AG09309 (cell line): ENCODE measurements at places on chromosomes 4 and X.
A peak's percentile ranks its signal among the peaks of the same experiment; 100 is the strongest.

GRCh38 chrX:146186540-146186939 lies 368.9 kb downstream of the SLITRK2 start:
- no peak for DNase-seq

GRCh38 chr4:101306225-101306624 lies 41.1 kb downstream of the PPP3CA start:
- no peak for DNase-seq

- no peak for DNase-seq
Measured at GRCh38 chrX:141405486-141405852, 163.2 kb upstream of the SPANXC start.

DNA sequence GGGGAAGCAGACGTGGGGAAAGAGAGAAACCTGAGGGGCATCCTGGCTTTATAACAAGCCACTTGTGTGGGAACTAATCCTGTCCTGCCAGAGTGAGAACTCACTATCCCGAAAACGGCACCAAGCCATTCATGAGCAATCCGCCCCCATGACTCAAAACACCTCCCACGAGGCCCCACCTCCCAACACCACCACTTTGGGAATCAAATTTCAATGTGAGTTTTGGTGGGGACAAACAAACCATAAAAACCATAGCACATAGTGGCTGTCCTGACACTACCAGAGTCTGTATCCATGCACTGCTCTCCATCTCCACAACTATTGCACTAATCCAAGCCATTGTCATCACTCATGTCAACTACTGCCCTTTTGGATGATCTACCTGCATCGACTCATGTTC lies 28.5 kb upstream of the SEPTIN6 start:
- DNase-seq, result no peak

DNA sequence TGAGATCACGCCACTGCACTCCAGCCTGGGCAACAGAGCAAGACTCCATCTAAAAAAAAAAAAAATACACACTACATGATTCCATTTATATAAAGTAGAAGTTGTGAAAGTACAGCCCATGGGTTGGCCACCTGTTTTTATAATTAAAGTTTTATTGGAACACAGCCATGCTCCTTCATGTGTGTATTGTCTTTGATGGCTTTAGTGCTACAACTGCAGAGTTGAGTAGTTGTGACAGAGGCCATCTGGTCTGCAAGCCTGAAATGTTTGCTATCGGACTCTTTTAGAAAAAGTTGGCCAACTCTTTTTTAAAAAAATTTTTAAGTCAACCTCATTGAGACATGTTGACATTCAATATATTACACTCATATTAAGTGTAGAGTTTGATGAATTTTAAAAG lies 41.2 kb upstream of the DUSP21 start:
- no peak for DNase-seq

GRCh38 chrX:100413229-100413628 lies 3.2 kb upstream of the PCDH19 start:
- peak; percentile 13 for DNase-seq

GRCh38 chr4:138263247-138263816 lies 21.2 kb upstream of the SLC7A11 start:
- DNase-seq, result no peak

DNA sequence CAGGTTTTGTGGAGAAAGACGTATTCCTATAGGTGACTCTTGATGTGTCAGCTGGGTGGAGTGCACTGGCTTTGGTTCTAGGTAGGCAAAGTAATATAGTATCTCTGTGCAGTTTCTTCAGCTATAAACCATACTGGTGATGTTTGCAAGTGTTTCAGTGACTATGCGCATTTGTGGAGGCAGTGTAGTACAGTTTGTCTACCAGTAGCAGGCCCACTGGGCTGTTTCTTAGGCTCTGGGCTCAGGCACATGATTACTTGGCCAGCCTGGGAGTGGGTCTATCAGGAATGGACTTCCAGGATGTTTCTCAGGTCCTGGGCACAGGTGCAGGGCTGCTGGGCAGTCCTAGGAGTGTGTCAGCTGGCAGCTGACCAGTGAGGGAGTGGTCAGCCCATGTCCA lies 51.9 kb upstream of the INTU start:
- no peak for DNase-seq

DNA sequence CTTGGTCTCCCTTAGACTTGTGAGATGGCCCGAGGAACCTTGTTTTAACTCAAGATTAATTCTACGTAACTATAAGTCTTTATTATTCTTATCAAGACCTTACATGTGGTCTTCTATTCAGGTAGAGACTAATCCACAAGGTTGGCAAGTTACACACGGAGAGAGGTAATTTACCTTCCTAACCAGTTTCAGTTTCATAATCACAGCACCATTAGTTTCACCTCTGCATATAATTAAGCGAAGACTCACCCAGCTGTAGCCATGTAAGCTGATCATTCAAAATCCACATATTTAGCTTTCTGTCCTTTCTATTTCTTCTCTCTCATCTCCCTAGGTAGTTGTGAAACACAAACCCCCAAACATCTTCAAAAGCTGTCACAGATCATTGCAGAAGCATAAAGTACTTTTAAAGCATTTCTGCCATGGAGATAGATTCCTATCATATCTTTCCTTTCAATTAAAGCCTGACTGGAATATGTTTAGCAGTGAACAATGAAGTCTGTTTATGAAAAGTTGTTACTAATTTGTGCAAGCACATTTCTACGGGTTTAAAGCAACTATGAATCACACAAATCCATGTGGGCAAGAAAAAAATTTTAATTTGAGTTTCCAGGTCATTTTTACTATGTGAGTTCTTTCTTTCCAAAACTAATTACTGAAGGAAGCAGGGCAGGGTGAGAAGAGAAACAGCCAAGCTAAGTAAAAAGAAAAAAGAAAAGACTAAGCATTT lies 78.5 kb downstream of the BTC start:
- no peak for DNase-seq

- DNase-seq, result no peak
Measured at GRCh38 chr4:110815950-110816349, 193.1 kb upstream of the PITX2 start.

DNA sequence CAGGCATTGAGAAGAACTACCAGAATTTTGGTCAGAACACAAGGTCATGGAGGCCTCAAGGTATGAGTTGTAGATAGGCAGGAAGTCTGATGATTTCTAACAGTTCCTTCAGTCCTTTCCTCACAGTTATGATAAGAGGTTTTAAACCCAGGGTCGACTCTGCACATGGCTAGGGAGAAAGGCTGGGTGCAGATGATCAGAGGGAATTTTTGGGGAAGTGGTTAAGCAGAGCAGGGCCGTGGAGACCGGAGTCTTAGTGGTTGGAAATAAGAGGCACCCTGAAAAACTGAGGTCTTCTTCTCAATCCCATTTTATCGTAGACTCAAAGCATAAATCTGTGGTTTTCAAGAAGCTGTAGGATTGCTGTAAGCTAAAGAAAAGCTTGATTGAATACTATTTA lies 118.5 kb upstream of the ANK2 start:
- no peak for DNase-seq

DNA sequence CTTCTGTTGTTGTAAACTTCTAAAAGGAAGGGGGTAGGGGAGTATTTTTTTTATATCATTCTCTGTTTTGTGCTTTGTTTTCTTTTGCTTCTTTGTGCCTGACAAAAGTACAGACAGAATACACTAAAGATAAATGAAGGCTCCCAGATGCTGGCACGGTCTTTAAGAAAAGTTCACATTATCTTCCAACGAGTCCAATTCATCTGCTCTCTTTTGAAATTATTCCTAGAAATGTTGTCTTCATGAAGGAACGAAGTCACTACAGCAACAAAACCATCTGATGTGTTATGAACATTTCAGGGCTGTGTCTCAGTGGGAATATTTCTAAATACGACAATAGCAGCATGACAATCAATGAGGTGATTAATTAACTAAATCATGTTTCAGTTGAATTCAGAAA lies 813.8 kb upstream of the HTR2C start:
- no peak for DNase-seq

DNA sequence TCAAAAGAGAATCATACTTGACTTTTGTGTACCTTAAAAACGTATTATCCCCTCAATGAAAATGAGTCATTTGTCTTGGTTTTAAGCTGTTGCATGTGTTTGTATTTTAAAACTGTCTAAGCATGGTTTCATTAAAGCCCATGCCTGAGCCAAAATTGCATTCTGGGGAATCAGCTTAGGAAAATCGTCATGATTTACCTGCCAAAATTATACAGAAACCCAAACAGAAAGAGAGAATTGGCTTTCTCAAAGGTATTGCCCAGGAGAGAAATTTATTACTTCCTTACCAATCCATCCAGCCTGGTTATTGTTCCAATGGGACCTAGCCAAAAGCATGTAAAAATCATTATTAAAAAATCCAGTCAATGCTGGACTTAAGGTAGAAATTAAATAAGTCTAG lies 37.6 kb downstream of the GPR174 start:
- no peak for DNase-seq

GRCh38 chr4:109164011-109164410 lies 138.4 kb downstream of the COL25A1 start:
- DNase-seq, result no peak

- DNase-seq, result peak; percentile 2
Measured at GRCh38 chrX:40496728-40497127, 84.0 kb upstream of the ATP6AP2 start.

DNA sequence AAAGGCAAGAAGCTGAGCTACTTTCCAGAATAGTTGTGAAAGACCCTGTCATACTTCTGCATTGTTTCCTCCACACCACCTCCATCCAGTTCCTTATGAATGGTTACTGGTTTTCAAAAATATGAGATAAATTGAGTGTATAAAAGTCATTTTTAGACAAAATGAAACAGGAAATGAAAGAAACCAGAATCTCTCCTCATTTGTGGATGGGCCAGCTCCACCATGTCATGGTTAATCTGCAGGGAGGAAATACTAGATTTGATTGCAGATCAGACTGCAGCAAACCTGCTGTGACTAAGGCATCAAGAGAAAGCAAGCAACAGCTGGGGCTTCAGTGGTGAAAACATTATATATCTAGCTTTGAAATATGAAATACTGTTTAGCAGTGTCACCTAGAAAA lies 23.8 kb downstream of the F9 start:
- no peak for DNase-seq

GRCh38 chr4:28879178-28879577 lies 1841.0 kb upstream of the PCDH7 start:
- DNase-seq, result no peak

- DNase-seq, result no peak
Measured at GRCh38 chrX:43953218-43953617, 20.0 kb downstream of the NDP start.

DNA sequence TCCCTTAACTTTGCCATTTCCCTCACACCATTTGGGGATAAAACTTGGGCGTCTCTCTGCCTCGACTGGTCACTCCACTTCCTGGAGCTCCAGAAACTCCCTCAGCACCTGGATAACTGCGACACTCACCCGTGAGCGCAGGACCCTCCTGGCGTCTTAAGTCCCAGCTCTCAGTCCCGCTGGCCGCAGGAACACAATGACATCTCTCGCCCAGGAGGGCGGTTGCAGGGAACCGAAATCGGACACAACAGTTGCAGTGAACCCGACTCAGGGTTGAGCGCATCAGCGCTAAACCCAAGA lies 370.9 kb upstream of the SMIM31 start:
- DNase-seq, result no peak

DNA sequence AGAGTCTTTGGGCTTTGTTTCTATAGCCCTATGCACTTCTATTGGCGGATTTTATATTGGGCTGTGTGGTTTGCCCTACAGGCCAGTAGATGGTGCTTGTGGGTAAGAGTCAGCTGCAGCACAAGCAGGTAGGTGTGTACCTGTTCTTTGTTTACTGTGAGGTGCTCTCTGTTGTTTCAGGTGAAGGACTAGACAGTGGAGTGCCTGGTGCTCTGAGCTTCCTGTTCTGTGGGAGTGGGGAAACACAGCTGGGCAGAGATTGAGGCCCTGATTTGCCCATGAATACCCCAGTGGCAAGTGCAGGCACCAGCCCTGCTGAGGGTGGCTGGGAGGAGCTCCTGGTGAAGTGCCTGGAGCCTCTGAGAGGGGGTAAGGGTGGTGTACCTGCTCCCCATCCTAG lies 26.3 kb upstream of the UCP1 start:
- no peak for DNase-seq

GRCh38 chrX:24398766-24399165 lies 38.3 kb downstream of the SUPT20HL1 start:
- DNase-seq, result no peak

- no peak for DNase-seq
Measured at GRCh38 chr4:78651250-78651860, 99.8 kb downstream of the ANXA3 start.

GRCh38 chrX:65528705-65529340 lies 5.8 kb downstream of the LAS1L start:
- DNase-seq, result no peak

- no peak for DNase-seq
Measured at GRCh38 chr4:151671541-151672059, 89.2 kb downstream of the GATB start.

DNA sequence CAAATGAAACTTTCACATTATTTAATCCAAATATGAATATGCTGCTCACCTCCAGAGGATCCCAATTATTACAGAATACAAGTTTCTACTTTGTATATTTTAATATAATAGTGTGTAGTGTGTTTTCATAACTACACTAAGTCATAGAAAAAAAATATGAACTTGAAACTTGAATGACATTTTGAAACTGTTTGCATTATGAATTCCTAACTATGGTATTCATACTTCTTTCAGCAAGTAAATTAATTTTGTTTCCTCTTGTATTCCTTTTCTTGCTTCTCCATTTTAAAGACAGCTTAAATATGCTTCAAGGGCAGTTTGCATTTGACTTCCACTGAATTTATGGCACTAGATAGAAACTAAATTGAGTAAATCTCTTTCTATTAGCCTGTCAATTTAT lies 177.1 kb downstream of the BMPR1B start:
- no peak for DNase-seq

- DNase-seq, result no peak
Measured at GRCh38 chr4:131526686-131527085, 1622.4 kb upstream of the PCDH10 start.

- no peak for DNase-seq
Measured at GRCh38 chr4:78565971-78566372, 14.4 kb downstream of the ANXA3 start.

GRCh38 chr4:143558286-143558685 lies 44.8 kb downstream of the SMARCA5 start:
- DNase-seq, result no peak

GRCh38 chrX:138711399-138712347 lies at the start of gene FGF13:
Gene FGF13, minus strand, starts transcription at chrX:138711717. Its CDS starts 714 bp downstream, at chrX:138711003.
- DNase-seq, result no peak

GRCh38 chr4:61425315-61425714 lies 225.2 kb downstream of the ADGRL3 start:
- DNase-seq, result no peak

DNA sequence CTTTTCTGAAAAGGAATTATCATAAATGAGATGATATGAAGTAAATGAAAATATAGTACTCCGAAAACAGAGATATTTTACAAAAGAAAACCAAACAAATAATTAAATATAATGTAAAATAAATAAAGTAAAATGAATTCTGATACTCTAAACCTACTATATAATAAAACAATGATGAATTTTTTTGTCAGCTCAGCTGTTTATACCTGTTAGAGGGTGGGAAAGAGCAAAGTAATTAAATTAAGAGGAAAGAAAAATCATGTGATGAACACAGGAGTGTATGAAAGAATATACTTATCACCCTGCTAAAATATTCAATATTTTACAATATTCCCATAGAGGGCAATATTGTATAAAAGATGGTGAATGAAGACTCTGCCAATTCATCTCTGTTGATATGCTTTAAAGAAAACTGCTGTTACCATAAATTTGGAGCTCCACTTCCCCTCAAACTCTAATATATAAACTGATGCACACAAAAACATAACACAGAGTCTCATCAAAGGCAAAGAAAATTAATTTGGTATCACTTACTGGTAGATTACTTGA lies 6.5 kb upstream of the NDST4 start:
- no peak for DNase-seq
